GM04504 (cell line): ENCODE measurements at places on chromosomes 2 and 18.

DNA sequence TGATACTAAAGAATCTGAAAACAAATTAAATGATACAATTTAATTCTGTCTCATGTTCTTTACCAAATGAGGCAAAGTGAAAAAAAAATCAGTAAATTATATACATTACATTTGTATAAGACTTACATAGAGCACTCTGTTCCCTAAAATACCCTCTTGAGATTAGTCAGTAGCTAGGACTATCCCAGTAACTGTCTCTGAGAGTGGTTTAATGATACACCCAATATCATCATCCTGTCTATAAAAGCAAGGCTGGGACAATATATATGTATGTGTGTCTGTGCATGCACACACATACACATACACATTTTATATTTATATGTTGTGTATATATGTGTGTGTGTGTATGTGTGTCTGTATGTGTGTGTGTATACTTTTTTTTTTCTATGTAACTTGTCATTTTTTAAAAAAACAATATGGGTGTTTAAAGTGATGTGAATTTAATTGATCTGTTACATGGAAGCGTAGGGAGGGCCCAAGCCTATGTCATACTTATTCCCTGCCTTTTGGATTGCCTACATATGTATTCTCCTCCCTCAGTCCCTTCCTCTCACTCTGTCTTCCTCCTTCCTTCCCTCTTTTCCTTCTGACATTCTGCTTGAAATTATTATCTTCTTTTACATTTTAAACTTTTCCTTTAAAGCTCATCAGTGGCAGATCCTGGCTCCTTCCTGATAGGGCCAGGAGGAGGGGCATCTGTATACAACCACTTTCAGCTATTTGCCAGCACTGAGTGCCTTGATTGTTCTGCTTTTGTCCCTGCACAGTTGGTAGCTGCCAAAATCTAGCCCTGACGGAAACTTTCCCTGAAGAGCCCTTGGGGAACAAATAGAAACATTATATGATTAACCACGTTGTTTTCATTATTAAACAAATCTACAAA, 6.8 kb downstream of the ASXL3 start:
- DNase-seq: no peak

DNA sequence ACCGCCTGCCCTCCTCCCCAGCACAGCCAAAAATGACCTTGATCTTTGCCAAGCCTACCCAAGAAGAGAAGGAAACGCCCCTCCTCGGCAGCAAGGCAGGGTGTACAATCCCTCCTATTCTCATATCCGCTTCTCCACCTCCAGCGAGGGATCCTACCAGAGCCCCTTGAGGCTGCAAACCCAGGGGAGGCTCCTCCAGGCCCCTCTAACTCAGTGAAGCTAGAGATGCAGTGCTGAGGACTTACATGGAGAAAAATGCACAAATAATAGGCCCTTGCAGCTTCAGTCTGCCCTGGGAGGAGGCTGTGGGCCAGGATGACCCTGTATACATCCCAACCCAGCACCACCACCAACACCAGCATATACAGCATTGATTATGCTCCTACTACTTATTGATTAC, 46.9 kb upstream of the POMC start:
- no peak for DNase-seq

- DNase-seq: no peak
Observed at GRCh38 chr2:230601510-230601909, 111.1 kb upstream of the CAB39 start.

- DNase-seq: no peak
Observed at GRCh38 chr18:12656605-12656937, 1.3 kb downstream of the SPIRE1 start.

- DNase-seq: no peak
Observed at GRCh38 chr2:107986278-107987217, at the start of gene SLC5A7. Gene SLC5A7 (plus strand): TSS chr2:107986524. CDS start chr2:107988156, 1,632 bp downstream.

GRCh38 chr2:202317080-202317857, 51.7 kb downstream of the NOP58 start:
- peak; percentile 84 for DNase-seq

GRCh38 chr2:120771111-120771780, 35.6 kb downstream of the GLI2 start:
- peak; percentile 86 for DNase-seq

GRCh38 chr2:208978946-208979345, 444.9 kb upstream of the MAP2 start:
- DNase-seq: no peak

GRCh38 chr2:173713904-173714555, 251.1 kb downstream of the SP3 start:
- no peak for DNase-seq

- no peak for DNase-seq
Observed at GRCh38 chr18:79962311-79962710, 2.1 kb upstream of the HSBP1L1 start.

GRCh38 chr2:101790857-101791256, 93.3 kb downstream of the MAP4K4 start:
- peak; percentile 73 for DNase-seq

DNA sequence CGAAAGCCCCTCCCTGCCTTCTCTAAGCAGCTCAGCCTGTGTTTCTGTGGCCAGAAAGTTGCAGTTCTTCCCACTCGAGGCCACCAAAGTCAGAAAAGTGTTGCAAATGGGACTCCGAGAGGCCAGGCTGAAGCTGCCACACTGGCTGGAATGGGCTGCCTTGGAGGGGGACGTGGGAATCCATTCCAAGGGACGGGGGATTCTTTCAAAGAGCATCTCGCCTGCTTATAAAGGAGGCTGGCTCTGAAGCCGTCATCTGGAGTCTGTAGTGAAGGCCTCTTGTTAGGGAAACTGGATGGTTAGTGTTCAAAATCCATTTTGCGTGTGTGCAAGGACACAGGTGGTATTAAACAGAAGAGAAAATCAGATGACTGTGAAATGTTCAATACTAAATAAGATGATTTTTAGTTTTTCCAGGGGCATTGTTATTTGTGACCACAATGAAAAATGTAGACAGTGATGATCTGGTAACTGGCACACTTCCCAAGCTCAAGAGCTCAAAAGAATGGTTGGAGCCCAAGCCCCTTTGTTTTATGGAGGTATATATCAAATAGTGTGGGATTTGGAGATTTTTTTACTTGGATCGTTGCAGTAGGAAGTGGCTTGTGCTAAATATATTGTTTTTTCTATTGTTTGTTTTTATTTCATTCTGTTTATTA, 782 bp downstream of the FAM228B start:
- no peak for DNase-seq

DNA sequence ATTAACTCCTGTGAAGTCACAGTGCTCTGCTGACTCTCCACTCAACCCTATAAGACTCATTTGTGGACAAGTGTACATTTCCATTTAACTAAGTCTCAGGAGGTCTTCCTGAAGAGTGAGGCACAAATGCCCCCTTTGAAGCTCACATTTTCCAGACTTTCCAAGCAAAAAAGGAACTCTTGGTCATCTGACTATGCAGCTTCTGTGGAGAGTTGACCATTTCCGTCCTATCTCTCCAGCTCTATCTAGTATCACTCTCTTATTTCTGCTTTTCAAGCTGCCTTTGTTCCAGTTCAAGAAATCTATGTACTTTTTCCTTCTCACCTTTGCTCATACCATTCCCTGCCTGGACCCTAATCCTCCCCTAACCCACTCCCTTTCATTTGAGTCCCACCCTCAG, 77.0 kb downstream of the ANTXR1 start:
- DNase-seq: no peak

- DNase-seq: no peak
Observed at GRCh38 chr2:47456851-47457250, 53.9 kb downstream of the MSH2 start.

DNA sequence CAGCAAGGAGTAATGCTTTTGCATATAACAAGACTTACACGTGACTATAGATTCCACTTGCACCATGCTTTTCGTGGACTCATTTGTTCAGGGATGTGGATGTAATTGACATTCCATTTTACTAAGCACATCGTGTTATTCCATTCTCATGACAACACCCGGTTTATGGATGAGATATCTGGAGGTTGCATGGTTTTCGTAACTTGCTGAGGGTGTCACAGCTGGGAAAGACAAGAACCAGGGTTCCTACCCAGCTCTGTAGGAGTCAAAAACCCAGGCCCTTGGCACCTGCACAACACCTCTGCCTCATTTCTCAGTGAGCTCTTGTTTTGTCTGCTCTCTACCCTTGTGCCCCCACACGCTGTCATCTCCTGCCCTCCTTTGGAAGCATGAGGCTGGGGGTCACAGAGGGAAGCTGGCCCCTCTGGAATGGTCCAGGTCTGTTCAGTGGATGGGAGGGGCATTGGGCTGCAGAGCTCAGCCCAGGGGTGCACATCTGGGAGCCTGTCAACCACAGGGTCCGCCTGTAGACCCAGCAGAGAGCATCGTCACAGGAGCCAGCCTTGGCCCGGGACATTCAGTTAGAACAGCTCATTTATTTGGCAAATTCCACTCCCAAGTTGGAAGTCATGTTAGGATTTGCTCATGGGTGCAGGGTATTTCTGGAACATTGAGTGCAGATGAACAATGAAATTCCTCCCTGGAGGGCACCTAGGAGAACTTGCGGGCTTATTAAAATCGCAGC, 120.1 kb upstream of the TWIST2 start:
- peak; percentile 97 for DNase-seq

DNA sequence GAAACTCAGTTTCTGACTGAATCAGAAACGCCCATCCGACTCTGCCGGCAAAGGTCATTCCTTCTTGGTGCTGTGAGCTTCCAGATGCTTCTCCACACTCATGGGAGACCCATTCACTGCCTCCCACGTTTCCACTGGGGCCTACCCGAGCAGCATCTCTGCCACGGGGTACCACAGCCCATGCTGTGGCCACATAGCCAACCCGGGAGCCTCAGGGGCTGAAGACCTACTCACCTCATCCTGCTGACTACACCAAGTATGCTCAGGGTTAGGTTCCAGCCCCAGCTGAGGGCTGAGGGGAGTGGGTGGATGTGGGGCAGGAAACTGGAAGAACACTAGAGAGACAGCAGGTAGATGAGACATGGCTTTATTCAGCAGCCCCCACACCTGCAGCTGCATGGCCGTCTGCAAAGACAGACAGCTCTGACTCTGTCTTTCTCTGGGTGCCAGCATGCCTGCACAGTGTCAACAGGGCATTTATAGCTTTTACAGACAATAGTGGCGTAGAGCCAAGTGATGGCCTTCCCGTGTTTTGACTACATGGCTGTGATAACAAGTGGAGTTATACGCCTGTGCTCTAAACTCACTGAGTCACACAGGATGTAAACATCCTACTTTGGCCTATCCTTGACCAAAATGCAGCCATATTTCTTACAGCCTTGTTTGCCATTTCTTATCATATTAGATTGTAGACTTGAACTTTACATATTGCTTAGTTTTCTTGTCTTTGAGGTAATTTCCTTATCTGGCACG, 16.5 kb upstream of the KLHL23 start:
- no peak for DNase-seq

DNA sequence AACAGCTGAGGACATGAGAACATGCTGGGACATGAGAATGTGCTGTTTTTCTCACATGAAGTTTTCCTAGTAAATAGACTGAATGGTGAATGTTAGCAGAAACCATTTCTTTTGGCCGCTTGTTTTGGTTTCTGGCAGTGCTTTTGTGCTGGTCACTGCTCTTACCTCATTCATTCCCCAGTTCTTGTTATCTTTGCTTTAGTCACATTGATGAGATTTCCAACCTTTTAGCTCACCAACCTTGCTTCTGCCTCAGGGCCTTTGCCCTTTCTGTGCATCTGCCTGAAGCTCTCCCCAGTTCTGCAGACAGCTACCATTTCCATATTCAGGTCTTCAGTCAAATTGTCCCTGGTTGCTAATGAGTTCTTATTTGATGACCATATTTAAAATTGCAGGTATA, 91.6 kb downstream of the PTPRM start:
- no peak for DNase-seq

DNA sequence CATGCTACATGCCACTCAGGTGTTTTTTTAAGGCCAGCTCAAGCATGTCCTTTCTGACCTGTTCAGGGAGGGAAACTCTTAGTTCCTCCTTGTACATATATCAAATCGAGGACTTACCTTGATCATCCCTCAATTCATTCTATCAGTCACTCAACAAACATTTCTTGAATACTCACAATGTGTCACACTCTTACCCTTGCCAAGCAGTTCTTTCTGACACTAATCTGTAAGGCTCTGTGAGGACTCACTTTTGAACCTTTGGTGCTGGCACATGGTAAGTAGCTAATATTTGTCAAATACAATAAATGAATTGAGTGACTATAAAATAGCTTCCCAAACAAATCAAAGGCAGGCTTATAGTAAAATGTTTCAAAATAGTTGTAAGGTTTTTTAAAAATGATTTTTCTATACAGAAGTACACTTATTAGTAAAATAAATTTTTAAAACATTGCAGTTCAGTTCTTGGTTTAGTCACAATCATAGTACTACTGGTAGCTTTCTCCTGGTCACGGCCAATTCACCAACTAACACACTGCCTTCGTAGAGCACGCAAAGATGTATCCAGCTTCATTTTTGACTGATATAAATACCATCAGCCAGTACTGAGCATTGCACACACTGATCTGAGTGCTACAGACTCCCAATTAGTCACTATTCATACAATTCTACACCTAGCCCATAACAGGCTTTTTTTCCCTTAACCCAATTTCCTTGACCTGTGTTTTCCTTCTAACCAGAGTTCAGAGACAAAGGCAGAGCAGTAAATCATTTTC, 50.9 kb downstream of the ZEB2 start:
- DNase-seq: no peak

DNA sequence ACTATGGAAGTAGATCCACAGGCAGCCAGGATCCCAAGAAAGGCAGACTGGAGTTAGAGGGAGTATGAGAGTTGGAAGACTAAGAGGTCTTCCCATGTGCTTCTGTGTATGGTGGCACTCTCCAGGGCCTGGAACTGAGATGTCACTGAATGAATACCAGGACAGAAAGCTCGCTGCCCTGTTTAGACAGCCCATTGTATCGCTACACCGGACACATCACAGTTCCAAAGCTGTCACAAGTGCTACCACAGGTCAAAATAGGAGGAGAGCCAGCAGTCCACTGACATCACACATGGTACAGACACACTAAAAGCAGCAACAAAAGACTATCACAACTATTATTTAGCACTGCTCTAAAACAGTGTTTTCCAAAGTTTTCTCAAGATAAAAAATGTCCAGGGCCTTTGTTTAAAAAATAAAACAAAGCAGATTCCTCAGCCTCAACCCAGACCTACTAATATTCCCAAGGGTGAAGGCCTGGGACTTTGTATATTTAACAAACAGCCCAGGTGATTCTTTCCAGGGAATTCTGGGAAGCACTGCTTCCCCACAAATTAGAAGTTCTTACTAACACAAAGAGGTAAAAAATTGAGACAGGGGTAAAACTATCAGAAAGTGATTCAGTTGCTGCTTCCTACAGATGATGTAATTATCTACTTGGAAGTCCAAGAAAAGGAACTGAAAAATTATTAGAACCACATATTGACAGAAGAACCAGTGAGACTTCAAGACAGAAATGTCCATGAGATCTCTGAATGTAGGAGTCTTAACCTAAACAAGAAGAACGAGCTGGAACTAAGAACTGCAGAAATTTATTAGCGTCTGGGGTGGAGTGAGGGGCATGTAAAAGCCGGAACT, 116.0 kb downstream of the DTNB start:
- no peak for DNase-seq

DNA sequence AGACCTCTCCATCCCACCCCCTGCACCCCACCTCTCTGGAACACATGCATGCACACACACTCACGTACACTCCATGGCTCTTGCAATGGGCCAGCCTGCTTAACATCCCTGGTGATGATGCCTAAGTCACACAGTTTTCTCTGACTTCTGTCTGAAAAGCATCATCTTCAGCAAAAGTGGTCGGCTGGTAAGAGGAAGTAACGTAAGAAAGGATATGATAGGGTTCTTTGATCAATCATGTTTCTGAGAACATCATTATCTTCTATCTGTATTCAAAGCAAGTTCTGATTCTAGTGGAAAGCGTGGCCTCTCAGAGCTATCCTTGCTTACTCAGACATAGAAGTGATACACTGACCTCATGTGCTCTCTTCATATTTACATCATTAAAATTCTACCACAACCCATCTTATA, 11.4 kb upstream of the NDUFV2 start:
- DNase-seq: no peak
